ENCODE measurements at places on chromosomes 16 and 17.

- peak; percentile 34 for DNase-seq
Measured at GRCh38 chr17:72725433-72726068, 366.9 kb downstream of the SLC39A11 start.

GRCh38 chr16:57627184-57627871 is 1.1 kb upstream of the ADGRG1 start:
- peak; percentile 24 for DNase-seq

GRCh38 chr17:54435966-54436365 is 464.7 kb upstream of the TOM1L1 start:
- DNase-seq: no peak

DNA sequence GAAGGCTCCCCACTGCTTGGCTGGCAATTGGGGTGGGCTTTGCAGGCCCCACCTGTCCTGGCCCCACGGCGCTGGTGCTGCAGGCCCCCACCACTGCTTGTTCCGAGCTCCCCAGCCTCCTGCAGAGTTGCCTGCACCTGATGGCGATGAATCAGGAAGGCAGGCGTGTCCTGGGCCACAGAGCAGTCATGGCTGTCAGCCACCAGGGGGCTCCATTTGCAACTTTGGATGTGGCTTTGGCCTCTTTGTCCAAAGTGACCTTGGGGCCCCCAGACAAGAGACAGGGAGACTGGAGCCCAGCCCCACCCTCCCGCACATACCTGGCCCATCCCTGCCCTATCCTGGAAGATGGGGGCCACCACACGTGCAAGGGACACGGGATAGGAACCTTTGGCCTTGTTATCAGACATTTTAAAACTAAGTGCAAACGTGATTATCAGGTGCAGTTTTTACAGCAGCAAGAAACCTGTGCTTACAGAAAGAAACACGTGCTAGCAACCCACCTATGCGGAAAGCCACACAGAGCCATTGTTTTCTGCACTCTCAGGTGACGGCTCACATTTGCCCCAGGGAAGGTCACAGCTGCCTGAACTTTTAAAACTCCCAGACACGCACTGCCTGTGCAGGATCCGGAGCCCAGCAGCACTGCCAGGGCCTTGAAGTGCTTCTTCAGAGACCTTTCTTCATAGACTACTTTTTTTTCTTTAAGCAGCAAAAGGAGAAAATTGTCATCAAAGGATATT is at the start of gene DNASE1:
Gene DNASE1, plus strand, starts transcription at position 443 of the 743 bp plus-strand sequence. CDS start 683 bp downstream, outside the sequence.
- DNase-seq: no peak

- peak; percentile 87 for DNase-seq
Measured at GRCh38 chr17:57902800-57903759, 52.1 kb downstream of the CUEDC1 start.
